Vein endothelial cell (primary cell): ENCODE measurements at places on chromosomes 6 and 20. TPM values are rescaled to one million over a fixed set of nuclear protein-coding genes. Genes with fewer than 3 reads are reported as not detected.

The BTN1A1 gene
- total RNA-seq, result not detected in 2 replicates

The TMC2 gene
- not detected in 2 replicates for total RNA-seq

The MDFI gene
- total RNA-seq, result 43.4 and 82.3 TPM in 2 replicates

The GSTA3 gene
- not detected in 2 replicates for total RNA-seq

The AAR2 gene
- total RNA-seq, result 30.1 and 31.4 TPM in 2 replicates

The SPTLC3 gene
- 0.65 and 0.96 TPM in 2 replicates for total RNA-seq

The NPBWR2 gene
- not detected in 2 replicates for total RNA-seq

The C6orf15 gene
- total RNA-seq, result 0.33 TPM in 1 of 2 replicates, not detected in the other

The BMP6 gene
- 163 and 246 TPM in 2 replicates for total RNA-seq

The OVOL2 gene
- not detected in 2 replicates for total RNA-seq

The MAFB gene
- total RNA-seq, result 5.9 and 12.1 TPM in 2 replicates

The CLPSL2 gene
- total RNA-seq, result not detected in 2 replicates

The TRAM2 gene
- total RNA-seq, result 84.3 and 87.9 TPM in 2 replicates

The VGLL2 gene
- not detected in 2 replicates for total RNA-seq

The JPH2 gene
- total RNA-seq, result 0.33 and 0.38 TPM in 2 replicates

The GABRR1 gene
- total RNA-seq, result 0.10 TPM in 1 of 2 replicates, not detected in the other

The NAPB gene
- 6.5 and 8.1 TPM in 2 replicates for total RNA-seq

The OPRL1 gene
- 1.3 and 2.9 TPM in 2 replicates for total RNA-seq

The CPNE5 gene
- 10.1 and 23.5 TPM in 2 replicates for total RNA-seq

The CASS4 gene
- total RNA-seq, result under 0.01 TPM in 2 replicates

The NCOA5 gene
- 23.2 and 23.7 TPM in 2 replicates for total RNA-seq

The FABP7 gene
- not detected in 2 replicates for total RNA-seq

The GLP1R gene
- not detected in 2 replicates for total RNA-seq

The LIN28B gene
- not detected in 2 replicates for total RNA-seq

The GTSF1L gene
- total RNA-seq, result not detected in 2 replicates

The TUBB2B gene
- total RNA-seq, result 2.0 and 5.6 TPM in 2 replicates

The MAP3K7 gene
- total RNA-seq, result 29.4 and 37.2 TPM in 2 replicates

The SYCP2 gene
- 0.33 and 0.38 TPM in 2 replicates for total RNA-seq

The FAXC gene
- total RNA-seq, result 0.19 and 0.65 TPM in 2 replicates

The LRRC73 gene
- 0.19 and 0.65 TPM in 2 replicates for total RNA-seq

The KCNS1 gene
- total RNA-seq, result 0.19 and 0.33 TPM in 2 replicates

The SEMG2 gene
- total RNA-seq, result not detected in 2 replicates

The LST1 gene
- 0.48 TPM in 1 of 2 replicates, not detected in the other for total RNA-seq

The SLC17A1 gene
- not detected in 2 replicates for total RNA-seq

The PTCHD4 gene
- 23.5 and 24.5 TPM in 2 replicates for total RNA-seq

The SLCO4A1 gene
- total RNA-seq, result 1.6 and 3.1 TPM in 2 replicates

The CST4 gene
- not detected in 2 replicates for total RNA-seq

The ADAM33 gene
- total RNA-seq, result under 0.01 TPM in 1 of 2 replicates, not detected in the other

The DAAM2 gene
- total RNA-seq, result 0.10 and 0.33 TPM in 2 replicates

The NELFE gene
- 94.7 and 131 TPM in 2 replicates for total RNA-seq

The ULBP3 gene
- 20.1 and 24.8 TPM in 2 replicates for total RNA-seq

The RIPPLY2 gene
- not detected in 2 replicates for total RNA-seq

The TREML2 gene
- total RNA-seq, result not detected in 2 replicates

The NR2E1 gene
- not detected in 2 replicates for total RNA-seq
